ENCODE measurements at places on chromosomes 16 and 17.
A peak's percentile ranks its signal among the peaks of the same experiment; 100 is the strongest.

- no peaks in the 10 kb centered on the region for H3K4me1 ChIP-seq
- H3K27me3 ChIP-seq = peaks cover 30% of the 10 kb centered on the region
- H3K4me3 ChIP-seq = no peak overlapping the region
- no peak overlapping the region for H3K27ac ChIP-seq
- H3K36me3 ChIP-seq = no peaks in the 10 kb centered on the region
- no peak for DNase-seq
Observed at GRCh38 chr17:81476635-81477034, 36.0 kb downstream of the ACTG1 start.

DNA sequence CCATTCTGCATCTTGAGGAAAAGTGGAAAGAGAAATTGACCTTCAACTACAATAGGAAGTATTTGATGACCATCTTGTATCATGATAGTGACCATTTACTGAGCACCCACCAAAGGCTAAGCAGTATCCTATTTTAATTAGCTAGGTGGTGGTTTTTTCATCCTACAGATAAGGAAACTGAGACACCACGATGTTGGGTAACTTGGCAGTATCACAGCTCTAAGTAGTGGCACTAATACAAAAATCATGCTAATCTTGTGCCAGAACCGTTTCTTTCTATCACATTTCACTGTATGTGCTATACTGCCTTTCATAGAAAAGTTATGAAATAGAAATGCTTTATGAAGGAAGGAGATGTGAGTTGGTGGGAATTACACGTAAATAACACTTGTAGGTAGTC lies 2.3 kb downstream of the EVI2B start:
- peaks cover 26% of the 10 kb centered on the region for H3K36me3 ChIP-seq
- H3K4me3 ChIP-seq = peak overlapping the region; percentile 85
- peaks cover 35% of the 10 kb centered on the region for H3K4me1 ChIP-seq
- peak overlapping the region; percentile 90 for H3K27ac ChIP-seq
- H3K27me3 ChIP-seq = no peaks in the 10 kb centered on the region

GRCh38 chr17:75821552-75821951 lies 22.7 kb downstream of the UNC13D start:
- no peak for DNase-seq
- no peaks in the 10 kb centered on the region for H3K27me3 ChIP-seq
- peak overlapping the region; percentile 80 for H3K27ac ChIP-seq
- peaks cover 16% of the 10 kb centered on the region for H3K36me3 ChIP-seq
- no peak overlapping the region for H3K4me3 ChIP-seq

DNA sequence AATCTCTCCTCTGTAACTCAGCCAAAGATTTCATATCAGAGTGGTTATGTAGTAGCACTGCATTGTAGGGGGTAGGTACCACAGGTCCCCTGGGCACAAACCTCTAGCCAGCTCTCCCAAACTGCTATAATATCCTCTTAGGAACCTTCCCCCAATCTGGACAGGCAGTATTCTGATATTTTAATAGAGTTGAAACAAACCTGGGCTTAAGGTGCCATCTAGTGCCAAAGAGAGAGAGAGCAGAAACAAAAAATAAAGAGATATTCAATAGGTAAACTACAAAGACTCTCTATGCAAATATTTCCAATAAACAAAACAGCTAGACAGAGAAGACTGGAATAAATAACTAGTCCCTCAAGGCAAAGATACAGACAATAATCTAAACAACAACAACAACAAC lies 1070.0 kb downstream of the CDH11 start:
- H3K27ac ChIP-seq = no peak overlapping the region
- H3K36me3 ChIP-seq = no peaks in the 10 kb centered on the region
- DNase-seq = no peak
- H3K4me3 ChIP-seq = no peak overlapping the region
- no peaks in the 10 kb centered on the region for H3K4me1 ChIP-seq

DNA sequence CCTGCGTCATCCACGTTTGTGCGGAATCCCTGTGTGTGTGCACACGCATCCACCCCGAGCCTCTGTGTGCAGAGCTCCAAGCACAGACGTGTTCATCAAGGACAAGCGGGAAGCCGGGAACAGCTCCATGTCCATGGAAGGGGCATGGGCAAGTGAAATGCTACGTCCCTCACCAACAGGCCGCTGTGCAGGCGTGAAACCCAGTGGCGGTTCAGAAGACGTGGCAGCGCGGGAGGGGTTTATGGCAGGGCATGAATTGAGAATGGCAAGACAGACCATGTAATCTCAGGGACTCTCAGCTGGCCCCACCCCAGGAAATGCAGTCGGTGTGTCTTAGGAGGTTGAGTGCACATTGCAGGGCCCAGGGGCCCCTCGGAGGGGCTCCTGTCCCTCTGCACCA lies 52.7 kb downstream of the TBC1D16 start:
- H3K27ac ChIP-seq = no peak overlapping the region
- H3K4me1 ChIP-seq = no peaks in the 10 kb centered on the region
- H3K27me3 ChIP-seq = peaks cover 8% of the 10 kb centered on the region

GRCh38 chr17:31692027-31692426 lies 167.0 kb downstream of the COPRS start:
- DNase-seq = no peak
- no peaks in the 10 kb centered on the region for H3K4me1 ChIP-seq
- no peaks in the 10 kb centered on the region for H3K36me3 ChIP-seq
- no peak overlapping the region for H3K27ac ChIP-seq
- no peak overlapping the region for H3K4me3 ChIP-seq

GRCh38 chr16:71460236-71460635 lies 1.8 kb downstream of the ZNF23 start:
- H3K27ac ChIP-seq = no peak overlapping the region
- H3K36me3 ChIP-seq = peaks cover 13% of the 10 kb centered on the region
- H3K4me1 ChIP-seq = peaks cover 28% of the 10 kb centered on the region
- no peaks in the 10 kb centered on the region for H3K27me3 ChIP-seq
- DNase-seq = no peak

DNA sequence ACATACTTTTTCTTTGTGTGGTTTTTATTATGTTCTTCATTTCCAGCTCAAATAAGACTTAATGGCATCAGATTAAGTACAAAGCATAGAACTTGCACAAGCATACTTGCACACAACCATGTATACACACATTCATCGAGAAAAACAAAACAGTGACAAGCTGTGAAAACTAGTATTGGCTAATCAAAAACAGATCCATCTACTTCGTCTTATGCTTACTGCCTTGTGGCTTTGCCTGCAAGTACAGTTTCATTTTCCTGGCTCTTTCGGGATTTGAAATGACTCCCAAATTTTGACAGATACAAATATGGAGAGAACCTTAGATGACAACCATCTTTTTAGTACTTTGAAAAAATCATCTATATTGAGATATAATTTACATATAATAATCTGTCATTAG lies 338.3 kb downstream of the BCAS3 start:
- no peak overlapping the region for H3K27ac ChIP-seq
- no peaks in the 10 kb centered on the region for H3K4me1 ChIP-seq
- H3K4me3 ChIP-seq = no peak overlapping the region

DNA sequence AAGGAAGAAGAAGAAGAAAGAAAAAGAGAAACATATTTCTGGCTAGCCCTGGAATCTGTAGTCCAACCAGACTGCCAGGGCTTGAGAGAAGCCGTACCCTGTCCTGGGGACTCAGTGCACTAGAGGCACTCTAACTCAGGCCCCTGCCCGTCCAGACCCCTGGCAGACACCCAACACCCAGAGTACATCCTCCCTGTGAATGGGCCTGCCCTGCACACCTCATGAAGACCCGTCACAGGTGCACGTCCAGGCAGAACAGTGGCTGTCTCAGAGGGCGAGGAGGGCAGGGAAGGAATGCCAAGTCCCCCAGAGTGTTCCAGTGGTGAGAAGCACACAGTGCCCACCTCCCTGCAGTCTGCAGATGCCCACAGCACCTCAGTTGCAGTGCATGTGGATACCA lies 23.0 kb downstream of the MPG start:
- no peak overlapping the region for H3K27ac ChIP-seq
- H3K4me1 ChIP-seq = peaks cover 10% of the 10 kb centered on the region

DNA sequence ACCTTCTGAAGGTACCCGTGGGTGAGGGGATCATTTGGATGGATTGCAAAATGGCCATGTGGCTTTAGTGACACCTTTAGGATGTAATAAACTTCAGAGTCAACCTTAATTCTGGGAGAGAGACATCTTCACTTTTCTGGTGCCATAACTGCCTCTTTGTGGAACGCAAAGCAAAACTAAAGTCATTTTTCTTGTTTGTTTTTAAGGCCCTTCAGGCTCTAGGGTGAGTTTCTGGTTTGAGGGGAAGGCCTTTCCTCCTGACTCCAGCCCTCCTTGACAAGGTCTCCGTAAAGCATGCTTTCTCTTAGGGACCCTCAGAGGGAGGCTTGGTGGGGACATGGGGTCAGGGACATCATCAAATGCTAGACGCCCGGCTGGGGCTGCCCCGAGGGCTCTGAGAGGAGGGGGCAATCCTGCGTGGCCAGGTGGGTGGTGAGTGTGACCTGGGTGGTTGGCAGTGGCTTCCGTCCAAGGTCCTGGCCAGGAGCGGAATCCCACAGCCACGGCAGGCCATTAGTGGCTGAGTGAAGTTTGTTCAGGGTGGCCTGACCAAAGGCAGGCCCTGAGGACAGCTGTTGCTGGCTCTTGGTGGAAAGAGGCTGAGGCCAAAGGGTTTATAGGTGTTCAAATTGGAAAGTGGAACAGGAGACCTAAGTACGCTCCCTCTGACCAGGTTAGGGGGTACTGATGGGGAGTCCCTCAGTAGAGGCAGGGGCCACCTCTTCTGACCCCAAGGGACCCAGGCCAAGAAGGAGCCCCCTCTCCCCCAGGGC lies 112.2 kb downstream of the METRNL start:
- H3K4me1 ChIP-seq = peaks cover 17% of the 10 kb centered on the region
- H3K27ac ChIP-seq = peak overlapping the region; percentile 71
- no peak overlapping the region for H3K4me3 ChIP-seq
- H3K36me3 ChIP-seq = peaks cover 3% of the 10 kb centered on the region
- no peaks in the 10 kb centered on the region for H3K27me3 ChIP-seq

GRCh38 chr16:51710186-51710585 lies 559.1 kb upstream of the SALL1 start:
- no peak overlapping the region for H3K27ac ChIP-seq
- H3K36me3 ChIP-seq = no peaks in the 10 kb centered on the region
- no peaks in the 10 kb centered on the region for H3K4me1 ChIP-seq

- H3K4me3 ChIP-seq = no peak overlapping the region
- no peaks in the 10 kb centered on the region for H3K4me1 ChIP-seq
- peaks cover 2% of the 10 kb centered on the region for H3K36me3 ChIP-seq
- DNase-seq = no peak
Observed at GRCh38 chr17:34354637-34355036, 1.6 kb upstream of the CCL13 start.

- peak within 1 kb of the TSS; percentile 82 for H3K4me3 ChIP-seq
- H3K27ac ChIP-seq = no peak within 1 kb of the TSS
- peaks cover 5% of the 10 kb centered on the region for H3K4me1 ChIP-seq
- peak; percentile 90 for DNase-seq
- H3K27me3 ChIP-seq = peaks cover 6% of the 10 kb centered on the region
- peaks cover 2% of the 10 kb centered on the region for H3K36me3 ChIP-seq
Observed at GRCh38 chr17:74987418-74987908, at the start of gene CDR2L. TSS of gene CDR2L (plus strand) at chr17:74987632. CDS start at chr17:74988044, 412 bp downstream.

DNA sequence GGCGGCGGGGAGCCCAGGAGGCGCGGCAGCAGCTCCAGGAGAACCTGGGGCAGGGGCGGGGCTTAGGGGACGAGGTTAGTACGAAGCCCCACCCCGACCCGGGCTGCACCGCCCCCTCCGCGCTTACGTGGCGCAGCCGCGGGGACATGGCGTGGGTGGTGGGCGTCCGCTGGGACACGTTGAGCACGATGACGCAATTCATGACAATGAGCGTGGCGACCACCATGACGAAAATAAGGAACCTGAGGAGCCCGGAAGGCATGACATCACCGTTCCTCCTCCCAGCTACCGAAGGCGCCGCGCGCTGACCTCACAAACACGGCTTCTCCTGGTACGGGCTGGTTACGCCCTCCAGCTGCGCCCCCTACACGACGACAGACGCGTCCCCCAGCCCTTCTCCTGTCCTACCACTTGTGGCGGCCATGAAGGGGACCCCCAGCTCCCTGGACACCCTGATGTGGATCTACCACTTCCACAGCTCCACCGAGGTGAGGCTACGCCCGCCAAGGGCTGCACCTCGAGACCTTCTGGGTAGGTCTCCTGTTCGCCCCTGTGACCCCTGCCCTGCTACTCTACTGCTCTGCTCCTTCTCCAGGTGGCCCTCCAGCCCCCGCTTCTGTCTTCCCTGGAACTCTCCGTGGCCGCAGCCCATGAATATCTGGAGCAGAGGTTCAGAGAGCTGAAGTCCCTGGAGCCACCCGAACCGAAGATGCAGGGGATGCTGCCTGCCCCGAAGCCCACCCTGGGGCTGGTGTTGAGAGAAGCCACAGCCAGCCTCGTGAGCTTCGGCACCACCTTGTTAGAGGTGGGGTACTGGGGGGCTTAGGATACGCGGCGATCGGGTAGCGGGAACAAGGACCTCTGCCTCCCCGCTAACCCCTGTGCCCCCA lies at the start of gene C17orf107:
Gene C17orf107 (plus strand): TSS at position 196 of the 890 bp plus-strand sequence. CDS start 227 bp downstream, at position 423.
- peak within 1 kb of the TSS; percentile 94 for H3K27ac ChIP-seq
- peaks cover 42% of the 10 kb centered on the region for H3K4me1 ChIP-seq
- H3K4me3 ChIP-seq = peak within 1 kb of the TSS; percentile 84
- peaks cover 33% of the 10 kb centered on the region for H3K36me3 ChIP-seq
- no peaks in the 10 kb centered on the region for H3K27me3 ChIP-seq

DNA sequence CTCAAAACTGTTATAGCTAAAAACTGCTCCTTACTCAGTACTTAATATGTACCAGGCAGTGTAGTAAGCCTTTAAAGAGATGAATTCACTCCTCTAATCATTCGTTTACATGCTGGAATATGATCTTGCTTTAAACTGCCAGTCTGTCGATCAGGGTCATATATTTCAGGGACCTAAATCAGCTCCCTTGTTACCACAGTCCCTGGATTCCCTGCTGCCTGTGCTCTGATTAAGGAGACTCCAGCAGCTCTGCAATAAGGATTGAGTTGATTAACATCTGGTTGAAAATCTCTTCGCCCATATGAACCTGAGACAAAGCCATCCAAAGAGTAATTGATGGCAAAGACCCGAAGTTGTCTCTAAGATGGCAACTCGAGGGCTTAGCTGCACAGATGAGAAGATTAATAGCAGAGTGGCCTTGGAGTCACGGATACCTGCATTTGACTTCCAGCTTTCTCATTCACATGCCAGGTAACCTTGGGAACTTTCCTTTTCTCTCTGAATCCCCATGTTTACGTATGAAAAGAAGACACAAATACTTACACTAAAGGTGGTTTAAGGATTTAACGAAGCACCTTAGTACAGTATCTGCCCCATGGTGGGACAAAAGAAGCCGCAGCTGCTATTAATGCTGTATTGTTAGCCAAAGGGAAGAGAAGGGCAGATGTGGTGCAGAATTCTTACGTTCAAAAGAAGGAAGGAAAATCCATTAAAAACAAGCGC lies 68.2 kb downstream of the VAT1L start:
- no peak overlapping the region for H3K27ac ChIP-seq
- no peaks in the 10 kb centered on the region for H3K4me1 ChIP-seq
- DNase-seq = no peak
- peaks cover 24% of the 10 kb centered on the region for H3K27me3 ChIP-seq

GRCh38 chr16:48829336-48830310 lies 219.6 kb upstream of the N4BP1 start:
- no peak overlapping the region for H3K27ac ChIP-seq
- H3K4me3 ChIP-seq = no peak overlapping the region
- DNase-seq = no peak
- no peaks in the 10 kb centered on the region for H3K36me3 ChIP-seq

GRCh38 chr17:59722623-59723022 lies 15.2 kb downstream of the VMP1 start:
- H3K27me3 ChIP-seq = no peaks in the 10 kb centered on the region
- peaks cover 8% of the 10 kb centered on the region for H3K36me3 ChIP-seq
- no peak overlapping the region for H3K4me3 ChIP-seq
- peaks cover 37% of the 10 kb centered on the region for H3K4me1 ChIP-seq
- no peak overlapping the region for H3K27ac ChIP-seq
- DNase-seq = no peak

Measured in central memory CD8-positive, alpha-beta T cell (primary cell).